Neural crest cell (in vitro differentiated cells): ENCODE measurements at places on chromosomes 12 and 14.

- DNase-seq = no peak
Observed at GRCh38 chr12:76765598-76765997, 1.7 kb downstream of the ZDHHC17 start.

DNA sequence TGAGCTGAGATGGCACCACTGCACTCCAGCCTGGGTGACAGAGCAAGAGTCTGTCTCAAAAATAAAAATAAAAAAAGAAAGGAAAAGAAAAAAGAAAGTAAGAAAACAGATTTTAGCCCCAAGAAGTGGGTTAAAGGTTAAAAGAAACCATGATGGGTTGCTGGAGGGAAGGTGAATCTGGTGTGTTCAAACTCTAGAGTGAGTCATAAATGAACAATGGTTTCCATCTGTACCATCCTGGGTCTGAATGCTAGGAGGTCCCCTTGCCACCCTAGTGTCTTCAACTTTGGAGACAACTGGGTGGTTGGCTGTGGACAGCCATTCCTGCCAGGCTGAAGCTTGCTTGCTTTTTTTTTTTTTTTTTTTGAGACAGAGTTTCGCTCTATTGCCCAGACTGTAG is 1.6 kb upstream of the RPS26 start:
- DNase-seq = no peak

DNA sequence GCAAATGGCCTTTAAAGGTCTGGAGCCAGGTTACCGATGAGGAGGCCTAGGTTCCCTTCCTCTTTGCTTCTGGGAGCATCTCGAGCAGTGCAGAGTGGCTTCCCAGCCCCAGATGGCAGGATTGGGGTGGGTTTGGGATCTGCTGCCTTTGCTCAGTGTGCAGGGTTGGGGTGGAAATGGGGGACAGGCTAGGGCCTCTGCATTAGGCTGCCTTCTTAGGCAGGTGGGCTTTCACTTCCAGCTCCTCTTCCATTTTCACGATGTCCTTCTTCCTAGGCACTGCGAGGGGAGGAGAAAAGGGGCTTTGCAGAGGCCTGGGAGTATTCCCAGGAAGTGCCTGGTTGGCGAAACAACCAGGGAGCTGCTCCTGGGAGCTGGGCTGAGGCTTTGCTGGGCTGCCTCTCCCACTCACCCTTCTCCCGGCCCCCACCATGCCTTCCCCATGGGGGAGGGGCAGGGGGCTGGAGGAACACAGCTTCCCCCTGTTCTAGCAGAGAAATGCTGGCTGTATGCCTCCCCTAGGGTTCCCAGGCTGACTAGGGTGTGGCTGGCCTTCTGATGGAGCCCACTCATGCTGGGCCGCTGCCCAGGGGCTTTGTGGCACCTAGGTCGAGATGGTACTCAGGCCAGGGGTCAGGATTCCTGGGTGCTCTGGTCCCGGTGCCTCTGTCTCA is 2.4 kb downstream of the NR4A1 start:
- DNase-seq = no peak

GRCh38 chr14:100698666-100699448 is 27.8 kb upstream of the DLK1 start:
- no peak for DNase-seq

DNA sequence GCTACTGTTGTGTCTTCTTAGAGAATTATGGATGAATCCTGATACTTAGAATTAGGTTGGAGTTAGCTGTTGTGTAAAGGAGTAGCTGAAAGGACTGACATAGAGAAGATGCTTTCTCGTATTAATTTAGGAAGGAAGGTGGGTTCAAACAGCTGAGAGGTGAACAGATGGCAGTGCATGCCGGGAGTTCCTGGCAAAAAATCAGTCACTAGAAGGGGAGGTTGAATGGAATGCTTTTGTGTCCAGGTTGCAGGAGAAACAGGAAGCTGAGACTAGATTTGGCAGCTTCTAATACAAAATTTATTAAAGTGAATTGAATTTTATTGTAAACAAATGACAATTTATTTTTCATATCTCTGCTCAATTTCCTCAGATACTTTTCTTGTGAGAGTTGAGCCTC is 70.8 kb downstream of the BTG1 start:
- DNase-seq = no peak

DNA sequence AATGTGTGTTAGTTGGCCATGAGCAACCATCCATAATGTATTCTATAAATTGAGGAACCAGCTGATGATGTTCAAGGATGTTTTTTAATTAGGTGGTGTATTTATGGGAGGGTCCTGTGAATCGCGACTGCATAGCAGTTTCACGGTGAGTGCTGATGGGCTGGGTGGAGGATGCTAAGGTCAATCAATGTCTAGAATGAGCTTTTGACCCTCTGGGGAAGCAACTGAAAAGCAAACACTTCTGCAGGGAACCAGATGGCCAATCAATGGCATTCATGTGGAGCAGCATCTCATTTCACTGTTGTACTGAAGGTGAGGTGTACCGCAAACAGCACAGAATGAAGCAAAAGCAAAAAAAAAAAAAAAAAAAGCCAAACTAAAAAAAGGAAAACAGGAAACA is 676.1 kb upstream of the TMEM132C start:
- no peak for DNase-seq

DNA sequence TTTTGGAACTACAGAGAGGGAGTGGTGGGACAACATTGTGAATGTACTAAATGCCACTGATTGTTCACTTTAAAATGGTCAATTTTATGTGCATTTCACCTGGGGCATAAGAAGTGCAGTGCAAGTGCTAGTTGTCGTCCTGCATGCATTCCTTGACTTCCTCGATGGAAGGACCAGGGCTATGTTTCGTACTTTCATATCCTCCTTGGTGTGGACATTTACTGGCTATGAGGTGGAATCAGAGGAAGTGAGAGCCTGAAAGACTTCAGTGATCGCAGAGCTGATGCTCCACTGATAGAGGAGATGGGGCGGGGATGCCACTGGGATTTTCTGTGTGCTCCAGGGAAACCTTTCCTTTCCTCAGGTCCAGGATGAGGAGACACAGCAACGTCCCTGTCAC is 54.1 kb upstream of the DDX11 start:
- no peak for DNase-seq

GRCh38 chr14:104665657-104666522 is 23.5 kb upstream of the INF2 start:
- peak; percentile 76 for DNase-seq

DNA sequence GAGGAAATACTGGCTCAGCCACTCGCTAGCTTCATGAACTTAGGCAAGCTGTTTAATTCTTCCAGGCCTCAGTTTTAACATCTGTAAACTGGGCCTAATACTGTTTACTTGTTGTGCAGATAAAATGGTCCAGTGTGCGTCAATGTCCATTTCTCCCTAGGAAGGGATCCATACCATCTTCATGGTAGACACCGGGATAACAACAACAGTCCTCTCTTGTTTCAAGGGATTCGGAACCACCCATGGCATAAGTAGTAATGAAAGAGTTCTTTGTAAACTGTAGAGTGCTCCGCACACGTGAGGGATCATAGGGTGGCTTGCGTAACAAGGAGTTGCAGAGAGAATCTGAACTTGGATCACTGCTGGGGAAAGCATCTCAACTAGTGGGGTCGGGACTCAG is 17.3 kb upstream of the CHGA start:
- DNase-seq = no peak

- DNase-seq = no peak
Observed at GRCh38 chr14:59293935-59294661, 105.6 kb downstream of the DAAM1 start.

- DNase-seq = no peak
Observed at GRCh38 chr14:75877292-75877691, 104.5 kb downstream of the TGFB3 start.

DNA sequence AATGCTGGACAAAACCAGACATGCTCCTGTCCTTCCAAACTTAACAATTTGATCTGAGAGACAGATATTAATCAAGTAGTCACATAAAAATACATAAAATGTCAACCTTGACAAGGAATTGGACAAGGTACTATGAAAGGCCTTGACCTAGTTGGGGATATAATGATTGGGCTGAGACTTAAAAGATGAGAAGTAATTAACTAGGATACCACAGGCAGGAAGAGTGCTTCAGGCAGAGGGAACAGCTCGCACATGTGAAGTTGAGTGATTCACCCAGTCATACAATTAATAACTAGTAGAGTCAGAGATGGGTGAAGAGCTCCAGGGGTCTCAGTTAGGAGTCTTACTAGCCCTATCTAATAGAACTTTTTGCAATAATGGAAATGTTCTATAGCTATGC is 259.5 kb downstream of the MSRB3 start:
- no peak for DNase-seq

- DNase-seq = peak; percentile 23
Observed at GRCh38 chr14:38255673-38256532, at the start of gene CLEC14A. Gene CLEC14A, minus strand, starts transcription at chr14:38256093. Its CDS starts 71 bp downstream, at chr14:38256022.

GRCh38 chr12:131641315-131641714 is 69.6 kb upstream of the SFSWAP start:
- DNase-seq = no peak

GRCh38 chr12:112170376-112170775 is 45.0 kb downstream of the TRAFD1 start:
- DNase-seq = no peak
